ENCODE measurements at places on chromosomes 11 and 22.

- no peak for DNase-seq
Observed at GRCh38 chr11:2449548-2450320, 4.9 kb downstream of the KCNQ1 start.

GRCh38 chr22:33513388-33514338 lies 406.6 kb downstream of the LARGE1 start:
- DNase-seq, result no peak

DNA sequence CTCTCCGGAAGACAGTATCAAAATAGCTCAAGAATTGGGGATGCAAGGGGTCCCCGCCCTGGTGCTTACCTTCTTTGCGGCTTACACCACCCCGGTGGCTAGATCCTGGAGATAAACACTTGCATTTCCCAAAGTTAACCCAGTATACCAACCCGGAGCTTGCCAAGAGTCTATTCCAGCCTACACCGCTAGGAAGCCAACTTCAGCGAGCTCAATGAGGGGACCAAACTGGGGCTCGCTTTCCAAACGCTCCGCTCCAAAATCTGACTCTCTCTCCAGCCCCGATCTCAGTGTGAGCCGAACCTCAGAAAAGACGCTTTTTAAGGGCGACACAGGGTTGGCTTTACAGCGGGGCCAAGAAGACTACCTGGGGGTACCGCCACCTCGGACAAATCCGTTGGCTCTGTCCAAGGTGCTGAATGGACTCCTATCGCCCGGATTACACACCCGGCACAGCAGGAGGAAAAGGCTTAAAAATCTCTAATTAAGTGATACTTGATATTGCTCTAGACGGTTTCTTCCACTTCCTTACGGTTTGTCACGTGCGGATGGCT lies 20.1 kb upstream of the BDNF start:
- DNase-seq, result no peak

DNA sequence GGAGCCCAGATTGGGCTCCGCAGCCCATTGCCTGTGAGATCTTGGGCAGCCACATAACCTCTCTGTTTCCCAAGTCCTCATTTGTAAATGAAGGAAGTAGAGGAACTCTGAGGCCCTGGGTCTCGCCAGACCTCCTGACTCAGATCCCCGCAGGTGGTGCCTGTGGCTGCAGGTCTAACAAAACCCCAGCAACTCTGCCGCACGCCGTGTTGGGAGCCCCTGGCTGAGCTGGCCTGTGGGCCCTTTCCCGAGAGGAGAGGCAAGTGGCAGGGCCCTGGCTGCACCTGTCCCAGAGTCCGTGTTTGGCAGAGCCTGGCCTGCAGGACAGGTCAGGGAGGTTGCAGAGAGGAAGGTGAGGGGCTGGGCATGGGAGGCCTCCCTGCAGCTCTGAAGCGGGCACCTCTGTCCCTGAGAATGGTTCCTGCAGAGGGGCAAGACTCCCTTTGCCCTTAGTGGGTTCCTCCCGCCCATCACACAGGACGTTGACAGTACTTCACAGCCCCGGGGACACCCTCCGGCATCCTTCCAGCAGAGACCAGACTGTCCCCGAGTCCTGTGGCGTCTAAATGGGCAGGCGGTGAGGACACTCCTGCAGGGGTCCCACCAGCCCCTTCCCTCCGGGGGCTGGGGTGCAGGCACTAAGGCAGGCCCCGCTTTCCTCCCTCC lies 67.7 kb downstream of the ARHGAP8 start:
- DNase-seq, result no peak

- peak; percentile 53 for DNase-seq
Observed at GRCh38 chr11:62171261-62171723, 18.7 kb upstream of the SCGB1D1 start.

DNA sequence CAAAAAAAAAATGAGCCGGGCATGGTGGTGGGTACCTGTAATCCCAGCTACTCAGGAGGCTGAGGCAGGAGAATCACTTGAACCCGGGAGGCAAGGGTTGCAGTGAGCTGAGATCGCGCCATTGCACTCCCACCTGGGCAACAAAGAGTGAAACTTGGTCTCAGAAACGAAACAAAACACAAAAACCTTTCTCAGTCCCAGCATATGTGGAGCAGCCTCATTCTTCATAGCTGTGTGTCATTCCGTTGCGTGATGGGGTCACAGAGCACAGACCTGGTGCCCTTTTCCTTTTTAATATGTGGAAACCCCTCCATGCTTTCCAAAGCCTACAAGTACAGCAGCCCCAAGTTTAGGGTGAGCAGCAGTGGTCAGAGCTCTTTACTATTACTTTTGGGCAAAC lies 13.7 kb downstream of the PEX26 start:
- no peak for DNase-seq

DNA sequence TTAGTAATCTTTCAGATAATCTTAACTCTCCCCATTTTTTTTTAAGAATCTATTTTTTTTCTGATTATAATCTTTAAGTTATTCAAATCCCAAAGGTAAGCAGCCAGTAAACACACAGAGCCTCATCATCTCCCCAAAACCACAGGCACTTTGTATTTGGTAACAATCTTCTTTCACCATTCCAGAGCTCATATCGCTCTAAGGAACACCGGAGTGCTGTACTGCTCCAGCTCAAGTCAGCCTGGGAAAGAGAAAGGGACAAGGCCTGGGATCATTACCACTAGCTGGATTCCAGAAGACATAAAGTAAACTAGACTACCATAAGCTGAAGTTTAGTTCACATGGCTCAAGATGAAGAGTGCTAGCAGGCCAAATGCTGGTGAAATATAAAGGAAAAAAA lies 73.0 kb upstream of the APOA1 start:
- DNase-seq, result no peak

DNA sequence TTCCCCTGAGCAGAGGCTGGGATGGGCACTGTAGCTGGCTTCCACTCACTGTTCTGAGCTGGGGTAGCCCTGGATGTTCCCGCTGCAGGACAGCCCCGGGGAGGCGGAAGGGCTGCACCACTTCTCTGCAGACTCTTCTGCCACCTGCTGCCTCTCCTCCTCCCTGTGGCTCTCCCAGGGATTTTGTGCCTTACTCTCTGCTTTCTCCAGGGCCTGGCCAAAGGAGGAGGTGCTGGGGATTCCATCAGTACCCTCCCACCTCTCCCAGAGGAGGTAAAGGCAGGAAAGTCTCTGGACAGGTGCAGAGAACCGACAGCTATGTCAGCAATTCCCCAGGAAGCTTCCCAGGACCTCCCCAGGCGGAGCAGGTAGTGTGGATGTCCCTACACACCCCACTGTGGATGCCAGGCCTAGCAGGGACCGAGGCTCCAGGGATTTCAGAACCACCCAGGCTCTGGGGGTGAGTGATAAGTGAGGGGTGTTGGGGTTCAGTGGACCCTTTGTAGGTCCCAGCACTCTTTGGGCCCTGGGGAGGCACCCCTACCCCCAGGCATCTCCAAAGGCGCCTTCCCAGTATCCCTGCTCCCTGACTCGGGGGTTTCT lies 11.3 kb downstream of the DUSP8 start:
- DNase-seq, result no peak

GRCh38 chr11:100942016-100942415 lies 187.6 kb downstream of the PGR start:
- peak; percentile 38 for DNase-seq

GRCh38 chr22:34696557-34696956 lies 369.4 kb upstream of the ISX start:
- no peak for DNase-seq

GRCh38 chr11:72683782-72684200 lies 9.6 kb upstream of the PDE2A start:
- peak; percentile 14 for DNase-seq

- no peak for DNase-seq
Observed at GRCh38 chr11:6197466-6198200, 1.4 kb upstream of the OR52W1 start.

- DNase-seq, result peak; percentile 79
Observed at GRCh38 chr11:107858217-107859070, at the start of gene SLC35F2. TSS of gene SLC35F2 (minus strand) at chr11:107858787. CDS start at chr11:107858767, 20 bp downstream.

DNA sequence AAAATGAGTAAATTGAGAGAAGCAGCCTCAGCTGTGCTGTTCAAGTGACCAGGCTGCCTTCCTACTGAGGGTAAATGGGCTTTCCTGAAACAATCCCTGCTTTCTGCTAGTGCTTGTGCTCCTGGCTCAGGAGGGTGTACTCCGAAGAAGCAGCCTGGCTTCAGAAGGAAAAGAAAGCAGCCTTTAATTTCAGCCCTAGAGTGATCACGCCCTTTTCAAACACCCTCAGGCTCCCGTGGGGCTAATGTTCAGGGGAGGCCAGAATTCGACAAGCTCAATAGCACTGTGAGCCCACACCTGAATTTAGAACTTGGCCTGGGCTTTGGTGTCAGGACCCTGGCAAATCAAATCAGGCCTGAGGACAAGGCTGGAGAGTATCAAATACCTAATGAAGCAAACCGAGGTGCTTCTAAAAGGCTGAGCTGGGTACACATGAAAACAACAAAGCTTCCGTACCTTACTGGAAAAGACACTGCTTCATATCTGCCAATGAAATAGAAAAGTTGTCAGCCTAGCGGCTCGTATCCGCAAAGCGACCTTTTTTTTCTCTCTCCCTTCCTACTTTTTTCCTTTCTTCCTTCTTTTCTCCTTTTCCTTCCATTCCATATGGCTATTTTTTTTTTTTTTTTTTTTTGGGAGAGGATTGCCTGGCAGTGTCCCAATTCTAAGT lies 387.8 kb downstream of the SOX6 start:
- DNase-seq, result no peak

DNA sequence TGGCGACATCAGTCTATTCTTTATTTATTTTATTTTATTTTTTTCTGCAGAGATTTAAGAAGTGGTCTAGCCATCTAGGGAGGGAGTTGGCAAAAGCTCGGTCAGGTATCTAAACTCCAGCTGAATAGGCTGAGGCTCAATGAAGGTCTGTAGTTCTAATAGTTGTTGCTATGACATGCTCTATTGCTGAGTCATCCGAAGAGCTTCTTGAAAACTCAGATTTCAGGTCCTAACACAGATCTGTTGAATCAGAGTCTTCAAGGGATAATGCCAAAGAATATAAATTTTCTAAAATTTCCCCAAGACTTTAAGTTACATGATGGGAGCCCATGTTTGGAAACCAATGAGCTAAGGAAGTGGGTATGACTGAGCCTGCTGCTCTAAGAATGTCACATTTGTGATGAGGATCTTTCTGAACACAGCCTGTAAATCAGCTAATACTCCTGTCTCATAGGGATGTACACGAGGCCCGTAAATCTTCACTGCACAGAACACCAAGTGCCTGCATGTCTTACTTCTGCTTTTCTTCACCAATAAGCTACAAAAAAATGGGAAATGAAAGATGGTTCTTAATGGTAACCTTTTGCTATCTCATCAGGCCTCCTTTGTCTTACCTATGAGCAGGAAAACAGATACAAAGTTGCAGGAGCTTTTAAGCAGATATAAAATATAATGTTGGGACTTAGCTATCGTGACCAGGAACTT lies 901.4 kb upstream of the API5 start:
- no peak for DNase-seq

- no peak for DNase-seq
Observed at GRCh38 chr11:8386134-8386864, 122.6 kb upstream of the LMO1 start.

DNA sequence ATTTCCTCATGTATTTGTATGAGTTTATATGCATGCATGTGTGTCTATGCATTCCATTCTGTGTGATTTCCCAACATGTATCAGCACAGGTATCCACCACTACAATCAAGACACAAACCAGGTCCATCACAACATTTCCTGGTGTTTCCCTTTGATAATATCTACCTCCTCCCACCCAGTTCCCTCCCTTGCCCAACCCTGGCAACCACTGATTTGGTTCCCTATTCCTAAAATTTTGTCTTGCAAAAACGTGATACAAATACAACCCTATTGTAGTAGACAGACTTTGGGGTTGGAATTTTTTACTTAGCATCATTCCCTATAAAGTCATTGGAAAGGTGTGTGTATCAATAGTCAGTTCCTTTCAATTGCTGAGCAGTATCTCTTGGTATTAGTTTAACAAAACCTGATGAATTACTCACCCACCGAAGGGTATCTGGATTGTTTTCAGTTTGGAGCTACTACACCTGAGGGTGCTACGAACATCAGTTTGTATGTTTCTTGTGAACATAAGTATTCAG lies 51.8 kb upstream of the IGLL5 start:
- DNase-seq, result no peak

DNA sequence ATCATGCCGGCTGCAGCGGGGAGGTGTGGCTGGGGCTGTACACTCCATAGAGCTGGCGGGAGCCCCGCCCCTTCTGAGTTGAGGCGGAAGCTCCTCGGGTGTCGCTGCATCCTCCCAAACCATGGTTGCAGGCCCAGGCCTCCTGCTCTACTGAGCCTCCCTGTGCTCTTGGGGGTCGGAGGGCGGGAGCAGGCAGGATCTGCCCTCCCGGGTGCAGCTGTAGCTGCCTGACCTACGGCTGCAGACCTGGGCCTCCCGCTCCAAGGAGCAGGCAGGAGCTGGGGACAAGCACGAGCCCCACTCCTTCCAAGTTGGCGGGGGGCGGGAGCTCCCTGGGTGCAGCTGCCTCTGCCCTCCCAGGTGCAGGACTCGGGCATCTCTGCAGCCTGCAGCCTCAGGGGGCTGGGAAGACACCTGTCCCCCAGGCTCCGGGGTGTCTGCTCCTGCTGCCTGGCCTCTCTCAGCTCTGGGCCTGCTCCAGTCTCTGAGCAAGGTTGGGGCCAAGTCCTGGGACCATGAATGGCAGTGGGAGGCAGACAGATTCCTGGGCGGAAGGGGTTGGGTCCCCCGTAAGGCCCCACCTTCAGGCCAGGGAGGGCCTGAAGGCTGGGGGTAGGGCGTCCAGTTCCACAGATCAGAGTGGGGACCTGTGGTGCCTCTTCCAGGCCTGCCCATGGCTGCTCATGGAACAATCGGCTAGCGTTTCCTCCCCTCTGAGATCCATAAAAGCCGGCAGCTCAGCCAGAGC lies 46.4 kb upstream of the SC5D start:
- DNase-seq, result no peak

- no peak for DNase-seq
Observed at GRCh38 chr11:98549571-98549970, 471.2 kb upstream of the CNTN5 start.

Data from NCI-H446 treated with DMSO at 0.1 percent for 48 hours (cell line).